ENCODE measurements at places on chromosomes 6 and 20.
A peak's percentile ranks its signal among the peaks of the same experiment; 100 is the strongest.

- DNase-seq: no peak
Observed at GRCh38 chr6:16993396-16993795, 108.5 kb upstream of the STMND1 start.

DNA sequence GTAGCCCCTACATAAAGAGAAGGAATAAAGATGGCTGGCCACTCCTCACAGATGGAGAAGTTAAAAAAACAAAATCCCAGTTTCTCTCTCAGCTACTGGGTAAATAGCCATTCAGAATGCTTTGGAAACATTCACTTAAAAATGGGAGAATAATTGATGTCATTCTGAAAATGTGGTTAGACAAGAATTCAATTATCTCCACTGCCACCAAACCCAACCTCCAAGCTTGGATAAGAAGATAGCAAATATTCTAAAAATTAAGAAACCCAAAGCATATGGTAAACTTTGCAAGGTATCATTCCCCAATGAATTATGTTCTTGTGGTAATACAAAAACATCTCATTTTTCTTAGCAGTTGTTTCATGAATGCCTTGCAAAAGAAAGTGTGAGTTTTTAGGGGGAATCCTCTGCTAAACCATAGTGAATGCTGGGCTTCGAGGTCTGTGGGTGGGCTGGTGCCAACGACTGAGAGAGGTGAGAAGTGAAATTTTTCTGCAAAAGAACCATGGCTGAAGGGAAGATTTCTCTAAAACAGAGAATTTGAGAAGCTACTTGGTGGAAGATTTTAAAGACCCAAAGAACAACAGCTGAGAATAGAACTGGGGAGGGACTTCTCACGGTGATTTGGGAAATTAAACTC is 497.9 kb upstream of the JARID2 start:
- DNase-seq: no peak

DNA sequence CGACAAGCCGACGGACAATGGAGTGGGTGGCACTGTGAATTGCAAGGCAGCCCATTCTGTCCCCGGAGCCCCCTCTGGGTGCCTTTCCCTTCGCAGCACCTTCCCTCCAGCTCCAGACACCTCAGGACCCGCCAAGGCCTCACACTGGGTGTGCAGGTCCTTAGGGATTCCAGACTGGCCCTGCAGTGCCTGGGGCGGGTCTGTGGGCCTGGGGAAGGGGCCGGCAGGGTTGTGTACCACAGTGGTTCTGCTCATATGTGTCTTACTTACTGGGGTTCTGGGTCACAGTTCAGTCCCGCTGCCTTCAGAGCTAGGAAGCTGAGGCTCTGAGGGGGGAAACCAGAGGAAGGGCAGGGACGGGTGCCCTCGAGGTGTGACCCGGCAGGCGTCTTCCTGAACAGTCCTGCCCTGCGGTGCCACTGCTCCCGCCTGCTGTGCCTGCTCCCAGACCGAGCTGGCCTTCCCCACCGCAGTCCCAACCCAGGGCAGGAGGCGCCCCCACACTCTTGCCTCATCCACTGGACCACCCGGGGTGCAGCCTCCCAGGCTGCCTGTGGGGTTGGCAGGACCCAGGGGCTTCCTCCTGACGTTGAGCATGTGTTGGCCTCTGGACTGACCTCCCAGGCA is 16.3 kb upstream of the SLCO4A1 start:
- no peak for DNase-seq

DNA sequence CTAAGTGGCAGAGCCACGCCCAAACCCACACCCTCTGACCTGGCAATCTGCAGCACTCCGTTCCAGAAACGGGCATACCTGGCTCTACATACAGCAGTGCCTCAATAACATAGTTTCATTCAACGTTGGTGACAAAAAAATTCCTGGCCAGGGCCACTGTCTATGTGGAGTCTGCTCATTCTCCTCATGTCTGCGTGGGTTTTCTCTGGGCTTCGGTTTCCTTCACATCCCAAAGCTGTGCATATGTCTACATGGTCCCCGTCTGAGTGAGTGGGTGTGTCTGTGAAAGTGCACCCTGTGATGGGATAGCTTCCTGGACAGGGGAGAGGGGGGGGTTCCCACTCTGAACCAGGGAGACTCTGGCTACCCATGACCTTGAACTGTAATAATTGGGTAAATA is 2.1 kb downstream of the KIAA0319 start:
- DNase-seq: no peak

GRCh38 chr6:46254331-46254730 is 83.6 kb upstream of the ENPP5 start:
- no peak for DNase-seq

- no peak for DNase-seq
Observed at GRCh38 chr6:131172222-131172621, 37.0 kb downstream of the AKAP7 start.

- DNase-seq: no peak
Observed at GRCh38 chr20:38726804-38727606, 2.7 kb downstream of the SLC32A1 start.

DNA sequence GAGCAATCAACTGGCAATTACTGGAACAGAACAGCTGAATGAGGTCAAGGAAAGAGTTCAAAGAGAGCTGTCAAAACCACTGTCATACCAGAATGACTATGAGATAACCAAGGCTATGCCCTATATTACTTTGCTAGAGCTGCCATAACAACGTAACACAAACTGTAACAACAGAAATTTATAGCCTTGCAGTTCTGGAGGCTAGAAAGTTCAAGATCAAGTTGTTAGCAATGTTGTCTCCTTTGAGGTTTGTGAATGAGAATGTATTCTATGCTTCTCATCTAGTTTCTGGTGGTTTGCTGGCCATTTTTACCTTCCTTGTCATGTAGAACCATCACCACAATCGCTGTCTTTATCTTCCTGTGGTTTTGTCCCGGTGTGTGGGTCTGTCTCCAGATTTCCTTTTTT is 1323.0 kb upstream of the GJE1 start:
- DNase-seq: no peak

- DNase-seq: peak; percentile 10
Observed at GRCh38 chr20:53040693-53041589, 68.8 kb downstream of the TSHZ2 start.

DNA sequence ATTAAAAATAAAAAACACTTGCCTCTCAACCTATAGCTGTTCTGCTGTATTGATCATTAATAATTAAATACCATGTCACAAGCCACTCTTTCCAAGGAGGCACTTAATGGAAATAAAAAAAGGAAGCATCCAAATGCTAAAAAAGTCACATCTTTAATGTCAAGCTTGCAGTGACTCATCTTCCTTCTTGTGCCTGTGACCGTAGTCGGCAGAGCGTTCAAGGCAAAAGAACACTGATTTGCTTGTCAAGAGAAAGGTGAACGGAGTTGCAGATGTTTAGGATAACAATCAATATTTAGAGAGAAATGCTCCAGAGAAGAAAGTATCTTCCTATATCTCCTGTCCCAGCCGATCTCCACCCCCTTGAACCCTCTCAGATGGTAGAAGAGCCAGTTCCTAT is 341.0 kb upstream of the OPRM1 start:
- no peak for DNase-seq

DNA sequence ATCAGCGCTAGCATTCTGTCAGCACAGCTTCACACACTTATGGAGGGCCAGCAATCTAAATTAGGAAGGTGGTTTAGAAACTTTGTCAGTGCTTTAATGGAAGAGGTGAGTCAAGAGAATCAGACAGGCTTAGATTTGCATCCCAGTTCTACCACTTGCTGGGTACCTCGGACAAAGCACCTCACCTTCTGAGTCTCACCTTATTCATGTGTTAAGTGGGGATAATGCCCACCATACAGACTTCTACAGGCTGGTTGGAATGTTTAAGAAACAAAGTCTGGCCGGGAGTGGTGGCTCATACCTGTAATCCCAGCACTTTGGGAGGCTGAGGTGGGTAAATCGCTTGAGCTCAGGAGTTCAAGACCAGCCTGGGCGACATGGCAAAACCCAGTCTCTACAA is 12.2 kb upstream of the STK35 start:
- no peak for DNase-seq

GRCh38 chr6:63802606-63803206 is 167.1 kb downstream of the PHF3 start:
- DNase-seq: peak; percentile 38

GRCh38 chr20:24530131-24530680 is 60.8 kb downstream of the SYNDIG1 start:
- DNase-seq: no peak

GRCh38 chr20:1397710-1398109 is 4.9 kb upstream of the FKBP1A start:
- DNase-seq: no peak

- DNase-seq: no peak
Observed at GRCh38 chr6:134177753-134178160, 125.3 kb upstream of the SLC2A12 start.

DNA sequence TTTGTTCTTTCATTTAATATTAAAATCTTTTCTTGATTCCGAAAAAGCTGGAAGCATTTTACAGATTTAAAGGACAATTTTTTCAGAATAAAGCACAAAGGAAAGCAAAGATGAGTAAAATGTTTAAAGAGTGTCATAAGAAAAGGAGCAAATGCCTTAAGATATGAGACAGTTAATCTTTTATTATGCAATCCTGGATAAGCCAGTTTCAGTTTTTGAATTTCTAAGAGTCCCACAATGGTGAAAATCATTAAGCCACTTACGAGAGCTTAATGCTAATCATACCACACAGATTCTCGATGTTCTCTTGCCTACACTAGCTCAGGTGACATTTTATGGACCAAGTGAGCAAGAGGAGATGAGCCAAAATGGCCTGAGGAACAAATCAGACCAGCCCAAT is 103.7 kb upstream of the RNF217 start:
- DNase-seq: no peak

DNA sequence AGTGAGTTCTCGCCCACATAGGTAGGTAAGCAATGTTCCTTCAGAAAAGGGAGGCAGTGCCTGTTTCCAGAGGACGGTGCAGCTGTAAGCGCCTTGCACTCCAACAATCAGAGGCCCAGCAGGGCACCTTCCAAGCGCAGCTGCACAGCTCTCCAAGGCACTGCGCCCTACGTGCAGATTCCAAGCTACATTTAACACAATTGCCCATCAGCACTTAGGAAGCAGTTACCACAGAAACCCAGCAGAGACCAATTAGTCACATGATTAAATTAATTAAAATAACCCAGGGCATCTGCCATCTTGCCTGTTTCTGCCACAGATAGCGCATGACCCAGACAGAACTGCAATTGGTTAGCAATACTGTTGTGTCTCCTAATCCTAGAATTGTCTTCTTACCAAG is 65.5 kb downstream of the SOBP start:
- no peak for DNase-seq

Measured in kidney glomerular epithelial cell (primary cell).